ENCODE measurements at places on chromosomes 12 and 14.

GRCh38 chr12:28223025-28223554, 32.8 kb downstream of the CCDC91 start:
- DNase-seq: no peak

DNA sequence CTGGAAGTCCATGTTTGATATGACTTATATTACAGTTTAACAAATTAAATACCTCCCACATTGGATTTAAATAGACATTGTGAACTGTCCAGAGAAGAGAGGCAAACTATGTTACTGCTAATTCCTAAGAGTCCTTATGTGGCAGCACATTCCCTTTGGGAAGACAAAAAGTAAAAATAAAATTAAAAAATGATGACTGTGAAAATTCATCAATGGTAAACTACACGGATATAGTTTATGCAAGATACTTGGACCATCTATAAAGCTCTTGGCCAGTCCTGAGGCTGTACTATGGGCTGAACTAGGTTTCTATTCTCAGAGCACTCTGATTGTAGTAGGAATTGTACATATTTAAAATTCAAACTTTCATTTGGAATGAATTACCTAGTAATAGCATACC, 206.4 kb downstream of the LRRK2 start:
- no peak for DNase-seq

DNA sequence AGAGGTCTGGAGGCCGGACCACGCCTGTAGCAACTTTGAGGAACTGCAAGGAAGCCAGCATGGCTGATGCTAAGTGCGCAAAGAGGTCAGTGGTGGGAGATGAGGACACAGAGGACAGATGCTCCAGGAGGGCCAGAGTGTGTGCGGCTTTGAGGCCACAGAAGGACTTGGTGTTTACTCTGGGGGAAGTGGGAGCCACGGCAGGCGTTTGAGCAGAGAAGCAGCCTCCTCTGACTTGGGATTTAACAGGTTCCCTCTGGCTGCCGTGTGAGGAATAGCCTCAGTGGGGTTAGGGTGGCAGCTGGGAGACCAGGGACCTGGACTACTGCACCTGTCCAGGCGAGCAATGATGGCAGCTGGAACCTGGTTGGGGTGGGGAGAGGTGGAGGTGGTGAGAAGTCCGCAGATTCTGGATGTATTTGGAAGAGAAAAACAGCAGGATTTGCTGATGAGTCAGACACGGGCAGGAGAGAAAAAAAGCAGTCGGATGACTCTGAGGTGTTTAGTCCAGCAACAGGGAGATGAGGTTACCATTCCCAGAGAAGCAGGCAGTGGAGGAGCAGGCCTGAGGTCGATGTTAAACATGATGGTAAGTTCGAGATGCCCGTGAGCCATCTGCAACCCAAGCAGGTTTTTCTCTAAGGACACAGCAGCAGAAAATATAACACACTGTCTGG, 143.5 kb downstream of the SCARB1 start:
- peak; percentile 68 for DNase-seq

- DNase-seq: no peak
Observed at GRCh38 chr12:131371401-131372170, 339.3 kb upstream of the SFSWAP start.

DNA sequence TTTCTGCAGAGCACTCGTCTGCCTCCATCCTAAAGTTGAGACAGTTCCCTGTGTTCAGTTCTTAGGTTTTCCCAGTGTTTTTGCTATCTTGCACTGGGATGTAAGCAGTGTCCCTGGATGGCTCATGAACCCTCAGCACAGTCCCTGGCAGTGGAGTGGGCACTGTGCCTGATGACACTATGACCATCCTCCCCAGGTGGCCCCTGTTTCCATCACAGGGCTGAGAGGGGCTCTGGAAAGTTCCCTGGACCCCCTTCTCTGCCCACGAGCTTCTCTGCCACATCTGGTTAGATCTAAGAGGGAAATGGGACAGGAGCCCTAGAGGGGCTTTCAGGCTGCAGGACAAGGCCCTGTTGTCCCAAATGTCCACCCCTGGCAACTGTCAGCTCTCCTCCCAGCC, 249.8 kb upstream of the SFSWAP start:
- DNase-seq: no peak
